ENCODE measurements at places on chromosomes 11 and 22. TPM values are rescaled to one million over a fixed set of nuclear protein-coding genes. Genes with fewer than 3 reads are reported as not detected.

Gene DAGLA
- total RNA-seq: 4.4 TPM

Gene KRTAP5-10
- total RNA-seq: not detected

Gene TRIM48
- total RNA-seq: not detected

GRCh38 chr22:21857481-21857914, 9.9 kb downstream of the MAPK1 start:
- peak; percentile 8 for DNase-seq

- DNase-seq: peak; percentile 89
Measured at GRCh38 chr11:13440100-13440855, 22.7 kb downstream of the BTBD10 start.

DNA sequence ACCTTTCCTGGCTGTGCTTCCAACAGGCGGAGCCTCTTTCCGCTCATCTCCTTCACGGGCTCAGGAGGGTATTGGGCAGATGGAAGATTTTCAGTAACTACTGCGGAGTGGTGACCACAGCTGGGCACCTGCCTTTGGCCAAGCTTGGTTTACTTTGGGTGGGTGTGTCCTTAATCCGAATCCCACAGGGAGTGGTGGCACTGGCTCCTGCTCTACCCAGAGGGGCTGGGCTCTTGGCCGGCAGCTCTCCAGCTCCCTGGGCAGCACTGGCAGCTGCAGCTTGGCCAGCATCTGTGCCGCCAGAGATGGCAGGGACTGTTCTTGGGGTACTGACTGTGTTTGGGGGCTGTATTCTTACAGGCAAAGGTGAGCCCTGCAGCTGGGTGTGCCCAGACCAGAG, 29.8 kb downstream of the BID start:
- no peak for DNase-seq

GRCh38 chr11:120562806-120563425, 51.4 kb downstream of the GRIK4 start:
- no peak for DNase-seq

GRCh38 chr11:86917589-86917988, 37.6 kb downstream of the FZD4 start:
- DNase-seq: no peak

Data from dermis blood vessel endothelial cell (primary cell).